ENCODE measurements at places on chromosomes 2 and 18.
A peak's percentile ranks its signal among the peaks of the same experiment; 100 is the strongest.

DNA sequence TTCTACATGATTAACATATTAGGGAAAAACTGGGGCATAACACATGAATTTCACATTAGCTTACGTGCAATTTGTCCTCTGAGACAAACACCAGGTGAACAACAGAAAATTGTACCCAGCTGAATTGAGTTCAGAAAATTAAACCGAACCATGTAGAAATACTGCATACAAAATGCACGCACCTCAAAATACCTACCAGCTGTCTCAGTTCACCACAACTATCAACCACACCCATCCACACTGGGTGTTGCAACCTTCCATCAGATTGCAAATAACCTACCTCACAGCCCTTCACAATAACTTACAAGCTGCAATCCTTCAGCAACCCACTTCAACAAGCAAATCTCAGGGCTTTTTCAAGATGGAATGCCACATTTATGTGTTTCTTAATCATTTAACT is 55.9 kb downstream of the UNC50 start:
- no peak for DNase-seq

- no peak for DNase-seq
Measured at GRCh38 chr18:3388980-3389379, 61.0 kb upstream of the TGIF1 start.

- DNase-seq: no peak
Measured at GRCh38 chr18:75422341-75422910, 5.1 kb downstream of the SMIM21 start.

- DNase-seq: no peak
Measured at GRCh38 chr2:233838251-233838650, 16.1 kb downstream of the HJURP start.

GRCh38 chr2:881204-881918 is 69.3 kb upstream of the SNTG2 start:
- DNase-seq: no peak

DNA sequence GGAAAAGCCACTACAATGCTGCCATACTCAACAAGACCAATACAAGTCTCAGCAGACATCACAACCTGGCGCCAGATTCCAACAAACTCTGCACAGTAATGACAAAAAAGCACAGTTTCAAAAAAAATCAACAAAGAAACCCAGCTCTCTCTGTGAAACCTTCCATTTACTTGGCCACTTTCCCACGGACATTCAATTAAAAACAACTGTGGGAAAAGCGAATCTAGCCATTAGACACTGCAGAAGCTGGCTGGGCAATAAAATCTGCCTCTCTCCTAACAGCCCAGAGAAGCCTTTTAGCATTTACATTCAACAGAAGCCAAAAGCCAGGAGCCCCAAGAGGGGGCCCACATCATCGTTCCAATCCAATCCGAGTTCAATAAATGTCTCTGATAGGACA is 128.9 kb downstream of the HDAC4 start:
- no peak for DNase-seq

- DNase-seq: no peak
Measured at GRCh38 chr2:239962890-239963591, 62.1 kb downstream of the NDUFA10 start.

- no peak for DNase-seq
Measured at GRCh38 chr2:120103723-120104467, 91.0 kb downstream of the EPB41L5 start.

DNA sequence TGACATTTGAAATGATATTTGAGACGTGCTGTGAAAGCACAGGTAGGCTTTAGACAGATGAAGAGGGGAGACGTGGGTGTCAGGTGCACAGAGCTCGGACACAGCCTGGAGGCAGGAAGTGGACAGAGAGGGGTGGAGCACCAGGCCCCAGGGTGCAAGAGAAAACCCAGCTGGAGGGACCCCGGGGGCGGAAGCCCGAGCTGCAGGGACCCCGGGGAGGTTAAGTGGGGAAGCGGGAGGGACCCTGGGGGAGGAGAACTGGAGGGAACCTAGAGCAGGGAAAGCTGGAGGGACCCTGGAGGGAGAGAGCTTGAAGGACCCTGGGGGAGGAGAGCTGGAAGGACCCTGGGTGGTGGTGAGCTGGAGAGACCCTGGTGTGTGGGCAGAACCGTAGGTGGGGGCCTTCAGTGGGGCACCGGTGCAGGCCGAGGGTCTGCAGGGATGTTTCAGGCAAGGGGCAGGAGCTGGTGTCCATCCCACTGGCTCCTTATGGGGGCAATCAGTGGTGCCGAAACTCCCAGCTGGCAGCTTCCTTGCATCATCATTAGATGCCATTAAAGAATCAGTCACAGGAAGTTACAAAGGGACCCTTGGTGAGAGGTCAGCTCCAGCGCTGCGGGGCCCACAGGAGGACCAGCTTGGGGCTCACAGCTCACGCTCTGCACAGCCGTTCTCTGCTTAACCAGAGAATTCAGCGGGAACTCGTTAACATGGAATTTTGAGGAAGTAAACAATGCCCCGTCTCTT is 246.6 kb downstream of the EIPR1 start:
- no peak for DNase-seq

DNA sequence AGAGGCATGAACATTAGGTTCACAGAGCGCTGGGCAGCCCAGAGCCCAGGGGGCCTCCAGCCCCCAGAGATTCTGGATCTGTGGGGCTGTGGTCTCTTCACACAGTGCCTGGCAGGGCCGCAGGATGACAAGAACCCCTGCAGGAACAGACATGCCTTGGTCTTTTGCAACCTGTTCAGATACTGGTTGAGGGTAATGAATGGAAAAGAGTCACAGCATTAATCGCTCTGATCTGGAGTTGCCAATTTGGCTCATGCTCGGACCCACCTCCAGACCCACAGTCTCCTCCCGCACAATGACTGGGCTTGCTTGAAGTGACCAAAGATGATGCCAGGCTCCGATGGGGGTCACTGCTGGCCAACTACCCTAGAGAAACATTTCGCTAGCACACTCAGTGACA is 229.4 kb upstream of the SMAD2 start:
- no peak for DNase-seq

GRCh38 chr18:79941473-79942119 is 9.9 kb downstream of the SLC66A2 start:
- DNase-seq: no peak

- DNase-seq: no peak
Measured at GRCh38 chr18:22282311-22283115, 113.1 kb downstream of the GATA6 start.

GRCh38 chr2:236271851-236272250 is 7.6 kb upstream of the ASB18 start:
- DNase-seq: no peak

GRCh38 chr2:120818441-120818920 is 82.8 kb downstream of the GLI2 start:
- no peak for DNase-seq

GRCh38 chr2:158317642-158318041 is 138.9 kb downstream of the CCDC148 start:
- no peak for DNase-seq

DNA sequence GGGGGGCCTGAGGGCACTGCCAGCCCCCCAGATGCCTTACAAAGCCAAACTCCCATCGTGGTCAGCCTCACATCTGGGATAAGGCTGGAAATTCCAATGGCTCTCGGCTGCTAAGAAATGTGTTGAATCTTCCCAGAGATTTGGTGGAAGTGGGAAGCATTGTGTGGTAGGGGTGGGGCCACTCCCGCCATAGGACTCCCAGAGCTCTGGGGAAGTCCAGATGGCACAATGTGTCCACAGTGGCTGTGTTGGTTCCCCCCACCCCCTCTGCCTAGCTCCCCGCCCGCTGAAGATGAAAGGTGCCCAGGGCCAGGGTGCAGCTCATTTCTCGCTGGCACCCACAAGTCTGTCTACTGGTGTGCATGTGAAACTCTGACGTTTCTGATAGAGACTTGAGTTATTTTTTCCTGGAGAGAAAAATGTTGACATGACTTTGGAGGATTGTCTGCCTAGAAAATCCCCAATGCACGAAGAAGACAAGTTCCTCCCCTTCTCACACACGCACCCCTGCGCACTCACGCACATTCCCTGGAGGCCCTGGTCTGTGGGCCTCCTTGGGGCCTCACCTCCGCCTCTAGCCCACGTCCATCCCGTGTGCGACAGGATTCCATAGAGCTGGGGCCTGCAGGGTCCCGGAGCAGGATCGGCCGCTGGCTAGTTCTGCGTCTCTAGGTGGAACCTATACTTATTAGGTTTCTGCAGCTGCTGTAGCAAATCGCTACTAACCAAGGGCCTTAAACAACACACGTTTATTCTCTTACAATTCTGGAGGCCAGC is 199.1 kb downstream of the ZFP36L2 start:
- no peak for DNase-seq

DNA sequence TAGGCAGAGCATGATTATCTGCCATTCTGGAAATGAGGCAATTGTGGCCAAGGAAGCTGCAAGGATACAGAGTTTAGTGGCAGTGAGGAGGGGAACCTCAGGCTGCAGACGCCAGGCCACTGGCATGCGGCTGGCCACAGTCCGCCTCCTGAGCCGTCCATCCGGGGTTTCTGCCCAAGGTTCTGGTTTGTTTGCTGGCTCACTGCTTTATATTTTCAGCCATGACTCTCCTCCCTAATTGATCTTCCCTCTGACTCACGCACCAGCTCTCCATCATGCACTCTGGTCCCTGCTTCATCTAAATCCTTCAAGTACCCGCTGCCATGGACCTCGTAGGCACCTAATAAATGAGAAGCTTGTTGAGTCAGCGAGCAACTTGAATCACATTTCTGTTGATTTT is 107.8 kb upstream of the REV1 start:
- peak; percentile 15 for DNase-seq

GRCh38 chr2:45007961-45008295 is 1.3 kb downstream of the SIX2 start:
- DNase-seq: no peak
